Osteocyte (in vitro differentiated cells): ENCODE measurements at places on chromosomes 4 and X. TPM values are rescaled to one million over a fixed set of nuclear protein-coding genes. Genes with fewer than 3 reads are reported as not detected.

The SPANXA1 gene
- not detected in 2 replicates for total RNA-seq

The CCDC149 gene
- total RNA-seq, result 17.2 and 20.6 TPM in 2 replicates

The ATOH1 gene
- total RNA-seq, result not detected in 2 replicates

The PAGE2B gene
- total RNA-seq, result not detected in 2 replicates

The SOD3 gene
- 3.4 and 4.5 TPM in 2 replicates for total RNA-seq

The MCTS1 gene
- total RNA-seq, result 32.6 and 43.8 TPM in 2 replicates

The CT45A1 gene
- not detected in 2 replicates for total RNA-seq

The SNX25 gene
- 44.4 and 46.0 TPM in 2 replicates for total RNA-seq

- H3K27me3 ChIP-seq, result no peaks in the 10 kb centered on the region
- no peak for DNase-seq
- H3K4me3 ChIP-seq, result no peak overlapping the region
- H3K4me1 ChIP-seq, result peaks cover 51% of the 10 kb centered on the region
Observed at GRCh38 chr4:6938647-6939271, 29.1 kb downstream of the TBC1D14 start.

DNA sequence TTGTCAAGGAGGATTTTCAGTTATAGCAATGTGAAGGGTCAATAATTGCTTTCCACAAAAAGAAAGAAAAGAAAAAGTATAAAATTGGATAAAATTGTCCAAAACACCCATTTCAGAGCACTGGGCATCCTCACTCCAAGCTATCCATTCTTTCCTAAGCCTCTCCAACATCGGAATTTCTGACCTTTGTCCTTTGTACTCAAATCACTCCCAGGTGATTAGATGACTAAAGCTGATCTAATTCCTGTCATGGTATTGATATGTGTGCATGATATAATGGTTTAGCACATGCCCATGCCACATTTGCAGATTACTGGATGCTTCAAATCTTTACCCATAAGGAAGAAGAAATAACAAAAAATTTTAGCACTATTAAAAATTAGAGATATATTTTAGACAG, 152.3 kb downstream of the CENPC start:
- peaks cover 4% of the 10 kb centered on the region for H3K4me1 ChIP-seq
- DNase-seq, result no peak

GRCh38 chrX:10902001-10902400, 209.1 kb upstream of the HCCS start:
- H3K36me3 ChIP-seq, result no peaks in the 10 kb centered on the region
- DNase-seq, result no peak
- no peak overlapping the region for H3K27ac ChIP-seq
- no peak overlapping the region for H3K4me3 ChIP-seq

- no peaks in the 10 kb centered on the region for H3K4me1 ChIP-seq
- H3K27me3 ChIP-seq, result peaks cover 5% of the 10 kb centered on the region
- no peaks in the 10 kb centered on the region for H3K36me3 ChIP-seq
Observed at GRCh38 chrX:37786624-37787422, 7.0 kb downstream of the CYBB start.

- no peak overlapping the region for H3K27ac ChIP-seq
- H3K36me3 ChIP-seq, result no peaks in the 10 kb centered on the region
- H3K27me3 ChIP-seq, result peaks cover 10% of the 10 kb centered on the region
- DNase-seq, result no peak
- H3K4me3 ChIP-seq, result no peak overlapping the region
Observed at GRCh38 chr4:36422607-36423006, 141.2 kb downstream of the DTHD1 start.

DNA sequence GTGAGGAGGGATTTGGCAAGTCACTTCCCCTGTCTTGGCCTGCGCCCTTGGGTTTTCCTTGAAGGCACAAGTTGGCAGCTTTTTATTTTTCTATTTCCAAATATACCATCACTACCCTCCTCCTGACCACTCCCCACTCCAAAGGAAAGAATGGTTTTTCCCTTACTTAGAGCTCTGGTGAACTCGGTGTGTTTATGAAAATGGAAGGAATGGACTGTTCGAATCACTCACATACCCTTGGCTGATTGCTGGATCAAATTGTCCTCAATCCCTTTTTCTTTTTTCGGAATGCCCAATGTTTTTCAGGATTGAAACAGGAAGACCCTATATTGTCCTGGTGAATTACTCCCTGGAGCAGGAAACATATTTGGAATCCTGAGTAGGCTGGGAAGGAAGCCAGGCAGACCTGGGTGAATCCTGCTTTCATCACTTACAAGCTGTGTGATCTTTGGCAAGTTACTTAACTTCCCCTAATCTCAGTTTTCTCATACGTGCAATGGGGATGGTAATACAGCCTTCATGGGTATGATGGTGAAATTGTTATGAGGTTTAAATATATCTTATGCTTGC, 70.7 kb downstream of the RTL5 start:
- no peak overlapping the region for H3K4me3 ChIP-seq
- no peak for DNase-seq
- H3K27ac ChIP-seq, result no peak overlapping the region

GRCh38 chrX:24423960-24424359, 41.1 kb upstream of the PDK3 start:
- no peak overlapping the region for H3K27ac ChIP-seq
- no peaks in the 10 kb centered on the region for H3K36me3 ChIP-seq
- H3K4me3 ChIP-seq, result no peak overlapping the region
- peaks cover 13% of the 10 kb centered on the region for H3K27me3 ChIP-seq

GRCh38 chrX:8672176-8672575, 59.8 kb downstream of the ANOS1 start:
- no peak overlapping the region for H3K27ac ChIP-seq
- H3K27me3 ChIP-seq, result no peaks in the 10 kb centered on the region
- no peak overlapping the region for H3K4me3 ChIP-seq
- no peaks in the 10 kb centered on the region for H3K4me1 ChIP-seq

- DNase-seq, result no peak
- no peak overlapping the region for H3K27ac ChIP-seq
- H3K36me3 ChIP-seq, result peaks cover 66% of the 10 kb centered on the region
- peaks cover 18% of the 10 kb centered on the region for H3K4me1 ChIP-seq
- H3K4me3 ChIP-seq, result no peak overlapping the region
- no peaks in the 10 kb centered on the region for H3K27me3 ChIP-seq
Observed at GRCh38 chr4:182886205-182886604, 31.0 kb downstream of the DCTD start.
